ENCODE measurements at places on chromosomes 2 and 18.

GRCh38 chr2:191696966-191697365 lies 19.0 kb downstream of the NABP1 start:
- DNase-seq: no peak

GRCh38 chr2:207768866-207769596 lies 675 bp downstream of the FZD5 start:
- no peak for DNase-seq

DNA sequence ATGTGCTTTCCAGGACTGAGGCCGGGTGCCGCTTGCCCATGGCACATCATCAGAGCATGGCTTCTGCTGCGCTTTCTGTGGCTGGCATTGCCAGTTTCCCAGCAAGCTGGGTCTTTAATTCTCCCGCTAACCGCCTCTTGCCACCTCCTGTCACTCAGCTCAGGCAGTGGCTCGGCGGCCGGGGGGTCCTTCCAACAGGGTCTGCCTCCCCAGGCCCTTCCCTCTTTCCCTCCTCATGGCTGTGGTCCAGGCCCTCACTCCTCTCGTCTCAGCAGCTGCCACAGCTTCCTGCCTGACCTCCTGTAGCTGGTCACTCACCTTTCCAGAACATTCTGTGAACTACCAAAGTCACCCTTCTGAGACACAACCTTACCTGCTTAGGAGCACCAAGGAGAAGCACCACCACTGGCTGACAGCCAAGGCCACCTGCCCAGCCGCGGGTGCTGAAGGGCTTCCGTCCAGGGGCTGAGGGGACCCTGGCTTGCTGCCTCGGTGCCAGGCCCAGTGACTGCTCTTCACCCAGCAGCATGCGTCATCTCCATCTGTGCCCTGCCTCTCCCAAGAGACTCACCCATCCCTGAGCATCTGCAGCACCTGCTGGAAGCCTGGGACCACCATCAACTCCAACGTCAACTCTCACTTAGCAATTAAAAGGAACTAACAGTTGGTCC lies 22.6 kb downstream of the CHMP1B start:
- DNase-seq: no peak

- DNase-seq: no peak
Measured at GRCh38 chr18:10245846-10246175, 208.6 kb upstream of the APCDD1 start.

DNA sequence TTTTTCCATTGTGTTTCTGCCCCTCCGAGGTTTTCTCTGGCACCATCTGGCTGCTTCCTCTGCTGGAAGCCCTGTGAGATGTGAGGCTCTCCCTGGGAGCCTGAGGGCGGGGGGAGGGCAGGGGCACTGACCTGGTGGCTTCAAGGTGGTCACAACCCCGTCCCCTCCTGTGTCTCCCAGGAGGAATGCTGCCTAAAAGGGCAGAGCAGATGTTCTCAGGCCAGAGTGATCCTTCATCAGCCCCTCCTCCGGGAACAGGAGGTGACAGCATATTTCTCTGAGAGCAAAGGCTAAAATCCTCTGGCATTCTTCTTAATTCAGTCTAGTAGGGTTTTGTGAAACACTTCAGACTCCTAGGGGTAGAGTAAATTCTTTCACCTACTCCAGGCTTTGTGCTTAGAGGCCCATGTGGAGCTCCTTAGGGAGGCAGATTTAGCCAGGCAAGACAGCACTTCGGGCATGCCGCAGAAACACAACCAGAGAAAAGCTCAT lies 18.3 kb upstream of the GREB1 start:
- no peak for DNase-seq

All from stimulated activated CD4-positive, alpha-beta T cell treated with anti-CD3 and anti-CD28 coated beads, TNF-alpha, amount 100 ng/mL, for 1 hour (primary cell).